Activated effector memory CD4-positive, alpha-beta T cell treated with Interleukin-2 at 50 U/mL for 16 hours (primary cell): ENCODE measurements at places on chromosomes 11 and 22.

DNA sequence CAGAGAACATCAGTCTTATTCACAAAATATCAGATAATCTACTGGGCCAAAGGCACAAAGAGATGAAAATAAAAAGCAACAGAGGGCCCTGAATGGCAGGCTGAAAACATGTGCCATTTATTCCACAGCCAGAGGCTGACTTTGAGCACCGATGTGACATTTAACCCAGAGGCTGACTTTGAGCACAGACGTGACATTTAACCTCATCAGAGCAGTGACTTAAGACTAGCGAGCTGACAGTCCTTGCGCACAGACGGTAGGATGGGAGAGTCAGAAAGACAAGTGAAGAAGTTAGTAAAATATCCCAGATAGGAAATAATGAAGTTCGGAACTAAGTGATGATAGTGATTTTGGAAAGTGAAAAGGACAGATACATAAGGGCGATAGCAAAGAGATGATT lies 65.3 kb downstream of the FLI1 start:
- no peak for DNase-seq

DNA sequence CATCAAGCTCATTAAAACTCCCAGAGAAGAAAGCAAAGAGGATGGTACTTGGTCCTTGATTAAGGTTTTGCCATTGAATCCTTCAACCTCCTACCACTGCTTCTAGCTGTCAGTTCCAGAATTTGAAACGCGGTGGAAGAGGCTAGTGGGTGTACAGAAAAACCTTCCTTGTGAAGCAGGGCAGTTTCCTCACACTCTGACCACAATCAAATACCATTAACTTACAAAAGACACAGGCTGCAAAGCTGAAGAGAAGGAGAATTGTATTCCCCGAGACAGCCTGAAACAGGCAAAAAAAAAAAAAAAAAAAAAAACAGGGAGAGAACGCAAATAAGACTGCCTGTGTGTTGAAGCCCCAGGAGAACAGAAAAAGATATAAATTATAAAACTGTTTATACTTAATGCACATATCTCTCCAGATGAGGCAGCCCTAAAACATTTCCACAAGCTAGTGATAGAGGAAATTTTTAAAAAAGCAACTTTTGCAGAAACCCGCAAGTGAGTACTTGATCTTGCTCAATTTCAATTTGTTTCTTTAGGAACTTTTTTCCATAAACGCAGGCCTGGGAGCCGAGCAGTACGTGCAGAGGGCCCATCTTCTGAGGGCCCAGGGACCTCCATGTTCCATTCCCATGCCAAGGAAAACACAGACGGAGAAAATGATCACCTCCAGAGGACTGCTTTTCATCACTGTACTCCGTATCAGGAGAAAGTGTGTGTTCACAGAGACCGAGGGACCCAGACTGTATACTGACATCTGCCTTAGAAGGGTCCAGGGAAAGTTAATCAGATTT lies 218.7 kb upstream of the BLID start:
- no peak for DNase-seq

DNA sequence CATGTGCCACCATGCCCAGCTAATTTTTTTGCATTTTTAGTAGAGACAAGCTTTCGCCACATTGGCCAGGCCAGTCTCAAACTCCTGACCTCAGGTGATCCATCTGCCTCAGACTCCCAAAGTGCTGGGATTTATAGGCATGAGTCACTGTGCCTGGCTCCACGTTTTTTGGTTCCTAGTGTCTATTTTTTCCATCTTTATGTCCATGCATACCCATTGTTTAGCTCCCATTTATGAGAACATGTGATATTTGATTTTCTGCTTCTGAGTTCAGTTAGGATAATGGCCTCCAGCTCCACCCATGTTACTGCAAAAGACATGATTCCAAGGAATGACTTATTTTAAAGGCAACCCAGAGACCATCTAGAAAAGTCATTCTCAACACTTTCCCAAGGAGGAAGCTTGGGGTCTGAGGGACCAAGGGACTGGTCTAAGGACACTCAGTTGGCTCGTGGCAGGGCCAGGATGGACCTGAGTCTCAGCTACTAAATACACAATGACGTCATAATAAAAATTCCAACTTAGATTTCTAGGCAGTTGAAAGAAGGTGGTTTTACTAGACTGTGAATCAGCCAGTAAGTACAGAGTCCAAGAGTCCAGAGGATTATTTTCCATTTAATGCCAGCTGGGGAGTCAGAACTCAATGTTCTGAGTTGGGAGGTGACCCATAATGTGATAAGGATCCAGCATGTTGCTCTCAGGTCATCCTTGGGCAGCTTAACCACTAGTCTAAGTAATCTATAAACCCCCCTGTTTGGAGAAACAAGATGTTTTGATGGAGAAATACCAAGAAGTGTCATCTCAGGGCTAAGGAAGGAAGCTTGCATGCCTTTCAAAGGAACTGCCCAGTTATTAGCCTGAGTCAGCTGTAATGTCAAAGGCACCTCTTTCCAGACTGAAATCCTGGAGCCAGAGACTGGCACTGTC lies 39.4 kb downstream of the ABTB2 start:
- DNase-seq, result no peak

- no peak for DNase-seq
Observed at GRCh38 chr11:93020248-93021046, 51.0 kb downstream of the MTNR1B start.

DNA sequence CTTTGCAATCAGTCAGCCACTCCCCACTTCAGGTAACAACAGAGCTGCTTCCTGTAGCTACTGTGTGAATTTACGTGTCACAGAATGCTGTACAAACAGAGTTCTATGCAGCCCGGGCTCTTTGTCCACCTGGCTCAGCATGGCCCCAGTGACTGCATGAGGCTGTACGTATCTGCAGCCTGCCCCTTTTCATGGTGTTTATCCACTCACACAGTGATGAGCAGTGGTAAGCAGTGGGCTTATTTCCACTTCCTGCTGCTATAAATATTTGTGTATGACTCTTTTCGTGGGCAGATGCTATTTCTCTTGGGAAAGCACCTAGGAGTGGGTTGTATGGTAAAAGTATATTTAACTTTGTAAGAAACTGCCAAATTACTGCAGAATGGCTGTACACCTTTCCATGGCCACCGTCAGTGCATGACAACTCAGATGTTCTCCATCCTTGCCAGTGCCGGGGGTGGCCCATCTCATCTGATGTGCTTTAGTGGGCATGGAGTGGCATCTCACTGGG lies 43.3 kb downstream of the MYEOV start:
- no peak for DNase-seq
